ENCODE measurements at places on chromosomes 2 and 18.

- DNase-seq: no peak
Measured at GRCh38 chr2:215361211-215361875, 49.5 kb downstream of the ATIC start.

DNA sequence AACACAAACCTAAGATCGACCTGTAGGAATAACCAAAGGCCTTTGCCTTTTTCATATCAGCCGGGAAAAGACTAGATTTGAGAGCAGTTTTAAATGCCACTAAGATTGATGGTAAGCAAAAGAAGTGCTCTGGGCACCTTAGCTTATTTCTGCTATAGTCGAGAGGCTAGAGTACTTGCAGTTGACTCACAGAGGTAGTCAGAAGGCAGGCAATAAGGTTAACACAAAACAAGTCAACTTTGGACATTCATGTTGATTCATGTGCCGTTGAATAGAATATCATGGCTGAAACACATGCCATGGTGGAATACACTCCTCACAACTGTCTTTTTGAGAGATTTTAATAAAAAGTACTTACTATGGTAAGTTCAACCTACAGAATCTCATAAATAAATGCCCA is 507.6 kb downstream of the ZEB2 start:
- no peak for DNase-seq

DNA sequence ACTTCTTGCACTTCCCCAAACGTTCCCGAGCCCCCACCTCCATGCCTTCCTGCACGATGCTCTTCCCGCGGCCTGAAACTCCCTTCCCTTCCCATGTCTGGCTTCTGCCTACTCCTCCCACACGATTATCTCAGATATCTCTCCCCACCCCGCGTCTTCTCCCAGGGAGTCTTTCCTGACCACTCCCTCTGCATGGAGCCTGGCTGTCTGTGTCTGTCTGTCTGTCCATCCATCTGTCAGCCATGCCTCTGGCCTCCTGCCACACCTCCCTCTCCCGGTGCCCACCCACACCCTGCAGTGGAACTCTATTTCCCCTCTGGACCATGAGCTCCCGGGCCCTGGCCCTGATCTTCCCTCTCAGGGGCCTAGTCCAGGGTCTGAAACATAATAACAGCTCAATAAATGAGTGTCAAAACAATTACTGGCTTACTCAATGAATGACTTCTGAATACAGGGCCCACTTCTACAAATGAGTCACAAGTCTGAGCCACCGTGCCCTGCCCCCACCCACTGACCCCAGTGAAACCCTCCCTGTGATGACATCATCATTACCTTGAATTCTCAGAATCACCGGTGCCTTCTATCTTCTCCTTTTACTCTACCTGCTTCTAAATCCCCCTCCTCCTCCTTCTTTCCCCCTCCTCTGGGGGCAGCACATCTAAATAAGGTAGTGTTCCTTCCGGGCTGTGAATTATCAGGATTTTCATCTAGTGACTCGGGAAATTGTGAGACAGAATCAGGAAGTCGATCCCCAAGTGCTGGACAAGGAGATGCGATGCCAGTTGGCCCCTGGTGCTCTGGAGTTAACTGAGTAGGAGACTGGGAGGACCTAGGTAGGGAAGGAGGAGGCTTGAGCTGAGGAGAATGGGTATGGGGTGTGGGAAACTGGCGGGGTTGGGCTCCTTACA is 46.1 kb upstream of the PLB1 start:
- DNase-seq: no peak

- no peak for DNase-seq
Measured at GRCh38 chr2:218218268-218219185, 1.5 kb downstream of the ARPC2 start.

DNA sequence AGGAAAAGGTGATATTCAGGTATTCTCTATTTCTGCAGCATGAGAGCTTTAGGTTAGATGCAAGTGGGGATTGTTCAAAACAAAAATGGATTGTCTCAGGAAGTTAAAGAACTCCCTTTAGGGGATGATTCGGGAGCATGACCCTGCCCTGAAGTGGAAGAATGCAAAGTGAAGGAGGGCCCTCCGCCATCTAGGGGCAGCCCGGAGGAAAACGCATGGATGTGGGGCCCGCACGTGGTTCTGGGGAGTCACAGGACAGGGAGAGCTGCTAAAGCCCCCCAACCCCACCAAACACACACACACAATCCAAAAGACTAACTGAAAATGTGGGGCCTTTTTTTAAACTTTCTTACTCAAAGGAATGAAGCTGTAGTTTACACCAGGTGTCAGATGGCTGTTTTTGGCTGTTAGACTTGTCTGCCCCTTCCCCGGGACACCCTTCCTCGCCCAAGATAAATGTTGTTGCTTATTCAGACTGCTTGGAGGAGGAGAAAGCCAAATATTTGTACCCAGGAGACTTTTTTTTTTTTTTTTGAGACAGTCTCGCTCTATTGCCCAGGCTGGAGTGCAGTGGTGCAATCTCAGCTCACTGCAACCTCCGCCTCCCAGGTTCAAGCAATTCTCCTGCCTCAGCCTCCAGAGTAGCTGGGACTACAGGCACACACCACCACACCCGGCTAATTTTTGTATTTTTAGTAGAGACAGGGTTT is 78.8 kb downstream of the HNRNPLL start:
- DNase-seq: no peak

- no peak for DNase-seq
Measured at GRCh38 chr2:236702657-236703372, 133.2 kb downstream of the ACKR3 start.

GRCh38 chr2:46157072-46157965 is 139.9 kb upstream of the EPAS1 start:
- DNase-seq: no peak

- no peak for DNase-seq
Measured at GRCh38 chr2:238230699-238231098, 9.1 kb downstream of the HES6 start.

- DNase-seq: no peak
Measured at GRCh38 chr2:7609974-7610373, 692.8 kb downstream of the RNF144A start.

GRCh38 chr2:108565778-108566375 is 31.6 kb downstream of the LIMS1 start:
- no peak for DNase-seq

DNA sequence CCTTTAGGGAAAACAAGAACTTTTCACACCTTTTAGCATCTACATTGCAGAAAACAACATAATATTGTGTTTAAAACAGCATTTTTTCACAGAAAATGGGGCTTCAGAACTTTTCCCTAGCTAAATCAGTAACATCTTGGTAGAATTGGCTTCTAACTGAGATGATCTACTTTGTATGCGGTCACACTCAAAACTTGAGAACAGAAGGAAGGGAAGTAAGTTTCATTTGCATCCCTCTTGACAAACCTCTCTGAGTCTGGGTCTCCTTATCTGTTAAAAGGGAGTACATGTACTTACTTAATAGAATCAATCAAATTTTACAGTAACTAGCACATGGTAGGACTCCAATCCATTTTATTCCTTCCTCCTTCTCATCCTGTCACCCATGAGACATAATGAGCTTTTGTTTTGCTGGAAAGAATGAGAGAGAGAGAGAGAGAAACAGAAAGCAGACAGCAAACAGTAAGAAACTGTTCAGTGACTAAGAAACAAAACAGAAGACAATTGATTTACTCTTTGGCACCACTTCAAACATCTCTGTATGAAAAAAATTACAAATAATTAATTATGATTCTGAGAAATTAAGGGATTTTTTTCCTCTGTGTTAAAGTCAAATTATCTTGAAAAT is 387.3 kb downstream of the SATB2 start:
- no peak for DNase-seq

GRCh38 chr2:227545990-227546389 is 52.7 kb upstream of the SCYGR2 start:
- DNase-seq: no peak

DNA sequence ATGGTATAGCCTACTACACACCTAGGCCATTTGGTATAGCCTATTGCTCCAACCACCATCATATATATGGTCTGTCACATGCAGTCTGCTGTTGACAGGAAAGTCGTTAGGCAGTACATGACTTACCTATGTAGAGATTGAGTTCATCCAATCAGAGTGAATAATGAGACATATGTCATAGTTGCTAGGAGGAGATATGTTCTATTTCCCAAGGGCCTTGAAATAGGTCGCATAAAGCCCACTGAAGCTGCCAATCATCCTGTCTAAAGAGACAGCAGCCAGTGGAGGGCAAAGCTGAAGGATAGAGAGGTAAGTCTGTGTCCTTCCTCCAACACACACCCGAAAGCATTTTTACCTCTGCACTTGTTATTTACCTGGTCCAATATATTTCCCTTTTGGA is 263.4 kb downstream of the PTPRM start:
- DNase-seq: no peak

DNA sequence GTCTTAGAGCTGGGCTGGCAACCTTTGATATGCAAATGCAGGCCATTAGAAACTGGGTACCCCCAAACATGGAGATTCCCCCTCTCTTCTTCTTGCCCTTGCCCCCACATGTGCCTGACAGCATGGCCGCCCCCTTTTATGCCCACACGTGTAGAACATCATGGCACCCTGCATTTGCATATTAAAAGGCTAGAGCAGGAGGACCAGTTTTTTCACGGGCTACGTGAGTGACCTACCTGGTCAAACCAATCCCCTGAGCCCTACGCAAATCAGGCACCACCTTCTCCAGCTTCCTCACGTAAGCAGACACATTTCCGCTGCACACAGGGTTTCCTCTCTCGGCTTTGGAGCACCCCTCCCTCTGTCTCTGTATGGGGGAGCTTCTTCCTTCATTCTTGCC is 110.9 kb upstream of the COPS8 start:
- no peak for DNase-seq

DNA sequence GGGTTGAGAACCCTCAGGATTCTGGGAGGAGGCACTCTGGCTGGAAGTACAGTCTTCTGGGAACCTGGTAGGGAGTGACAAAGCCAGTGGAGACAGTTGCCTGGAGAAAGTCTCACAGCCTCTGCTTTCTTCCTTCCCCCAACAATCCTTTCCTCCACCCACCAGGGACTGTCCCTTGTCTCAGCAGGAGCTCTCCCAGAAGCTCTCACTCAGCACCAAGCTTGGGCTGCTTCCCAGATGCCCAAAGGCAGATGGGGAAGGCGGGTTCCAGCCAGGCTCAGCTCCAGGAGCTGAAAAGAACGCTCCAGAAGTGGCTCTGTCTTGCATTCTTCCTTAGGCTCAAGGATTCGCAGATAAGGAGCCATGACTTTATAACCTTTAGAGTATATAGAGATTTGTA is 7.6 kb upstream of the NAGK start:
- no peak for DNase-seq

- DNase-seq: peak; percentile 37
Measured at GRCh38 chr2:128619471-128620325, 301.0 kb upstream of the HS6ST1 start.

GRCh38 chr2:240129731-240130392 is 6.2 kb downstream of the COPS9 start:
- peak; percentile 43 for DNase-seq

GRCh38 chr2:160683206-160683605 is 189.6 kb upstream of the RBMS1 start:
- DNase-seq: no peak

GRCh38 chr2:120204945-120205670 is 18.1 kb downstream of the TMEM185B start:
- DNase-seq: no peak

- no peak for DNase-seq
Measured at GRCh38 chr2:122236152-122236874, 480.9 kb downstream of the TSN start.

DNA sequence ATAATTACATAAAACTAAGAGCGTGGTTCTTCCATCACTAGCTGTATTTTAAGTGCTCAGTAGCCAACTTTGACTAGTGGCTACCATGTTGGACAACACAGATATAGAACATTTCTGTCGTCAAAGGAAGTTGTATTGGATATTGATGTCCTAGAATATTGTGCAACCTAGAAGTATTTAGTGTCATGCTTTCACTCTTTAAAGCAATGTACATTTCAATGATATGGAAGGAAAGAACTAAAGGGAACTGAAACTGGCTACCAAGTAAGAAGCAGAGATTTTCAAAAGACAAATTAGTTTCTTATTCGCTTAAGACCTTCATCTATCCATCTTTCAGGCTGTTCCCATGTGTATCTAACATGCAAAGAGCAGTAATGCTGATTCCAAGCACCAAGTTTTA is 85.4 kb upstream of the EML6 start:
- DNase-seq: no peak

DNA sequence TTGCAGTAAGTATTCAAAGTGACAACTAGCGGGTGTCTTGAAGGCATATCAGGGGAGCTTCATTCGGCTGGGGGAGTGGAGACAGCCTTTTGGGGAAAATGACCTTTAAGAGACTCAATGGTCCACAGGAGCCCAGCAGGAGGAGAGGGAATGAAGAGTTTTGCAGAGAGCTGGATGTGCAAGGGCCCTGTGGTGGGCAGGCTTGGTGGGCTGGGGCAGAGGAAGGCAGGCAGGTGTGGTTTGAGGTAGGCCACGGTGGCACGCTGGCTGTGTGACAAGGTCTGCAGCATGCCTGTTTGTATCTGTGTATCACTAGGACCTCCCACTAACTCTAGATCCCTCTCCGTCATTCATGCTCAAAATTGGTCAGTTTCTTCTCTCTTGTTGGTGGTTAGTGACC is 53.7 kb downstream of the CD8B2 start:
- no peak for DNase-seq

Data from lower lobe of right lung (tissue), 2 donors.